BE2C (cell line): ENCODE measurements at places on chromosomes 4 and X.

DNA sequence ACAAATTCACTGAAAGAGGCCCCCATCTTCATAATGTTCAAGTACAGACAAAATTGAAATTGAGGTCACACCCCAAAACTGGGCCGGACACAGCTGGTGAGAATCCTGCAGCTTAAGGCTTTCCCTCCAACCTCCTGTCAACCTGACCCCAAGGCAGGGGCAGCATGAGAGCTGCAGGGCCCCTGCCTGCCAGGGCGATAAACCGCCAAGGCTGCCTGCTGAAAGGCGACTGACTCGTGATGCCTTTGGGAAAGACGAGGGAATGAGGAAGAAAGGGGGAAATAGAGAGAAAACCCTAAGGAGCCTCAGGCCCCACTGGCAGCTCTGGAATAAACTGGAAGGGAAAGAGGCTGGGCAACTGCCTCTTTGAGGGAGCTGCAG is 7.3 kb upstream of the IRAK1 start:
- no peak for DNase-seq

DNA sequence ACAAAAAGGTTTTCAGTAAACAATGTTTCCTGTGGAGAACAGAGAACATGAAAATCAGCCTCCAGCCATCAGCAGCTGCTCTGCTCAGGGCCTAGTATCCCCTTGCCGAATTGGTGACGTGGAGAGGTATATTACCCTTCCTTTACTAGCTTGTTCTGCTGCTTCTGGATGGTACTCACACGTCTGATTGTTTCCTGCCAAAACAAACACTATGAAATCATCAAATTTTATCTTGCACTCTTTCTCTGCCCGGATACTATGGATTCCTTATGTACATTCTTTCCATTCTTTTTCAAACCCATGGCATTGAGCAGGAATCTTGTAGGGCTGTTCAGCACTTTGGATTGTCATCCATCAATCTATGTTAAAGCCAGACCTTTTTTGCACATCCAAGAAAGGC is 18.8 kb upstream of the METAP1 start:
- DNase-seq, result no peak

GRCh38 chrX:94045724-94046123 is 371.7 kb downstream of the FAM133A start:
- no peak for DNase-seq

GRCh38 chrX:81174286-81174685 is 27.4 kb downstream of the HMGN5 start:
- no peak for DNase-seq

DNA sequence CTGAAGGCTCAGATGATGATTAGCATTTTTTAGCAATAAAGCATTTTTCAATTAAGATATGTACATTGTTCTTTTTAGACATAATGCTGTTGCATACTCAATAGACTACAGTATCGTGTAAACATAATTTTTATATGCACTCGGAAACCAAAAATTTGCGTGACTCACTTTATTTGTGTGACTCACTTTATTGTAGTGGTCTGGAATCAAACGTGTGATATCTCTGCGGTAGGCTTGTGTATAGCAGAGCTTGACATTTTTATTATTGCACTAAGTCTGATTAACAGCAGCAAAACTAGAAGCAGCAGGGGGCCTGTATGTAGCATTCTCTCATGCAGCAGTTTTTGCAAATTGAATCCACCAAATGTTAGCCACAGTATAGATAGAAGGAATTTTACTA is 119.1 kb upstream of the PRDX4 start:
- DNase-seq, result no peak

DNA sequence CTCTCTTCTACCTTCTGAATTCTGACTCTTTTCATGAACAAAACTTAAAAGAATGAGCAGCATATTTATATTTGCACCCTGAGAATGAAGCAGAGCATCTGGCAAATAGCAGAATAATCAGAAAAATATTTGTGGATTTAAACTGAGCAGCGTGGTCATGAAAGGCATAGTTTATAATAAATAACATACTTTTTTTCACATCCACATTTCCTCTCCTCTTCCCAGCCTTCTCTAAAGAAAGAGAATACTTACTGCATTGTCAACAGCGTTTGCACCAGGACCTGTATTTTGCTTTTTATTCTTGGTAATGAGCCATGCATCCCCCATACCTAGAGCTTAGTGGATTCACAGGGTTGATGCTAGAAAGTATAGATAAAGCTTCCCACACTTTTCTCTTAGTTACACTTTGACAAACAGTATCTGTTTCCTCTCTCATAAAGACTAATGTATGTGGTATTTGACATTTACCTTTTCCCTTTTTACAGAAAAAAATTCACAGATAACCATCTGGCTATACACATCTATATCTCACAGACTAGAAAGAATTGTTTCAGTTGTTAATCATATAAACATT is 131.5 kb downstream of the PRSS12 start:
- no peak for DNase-seq

DNA sequence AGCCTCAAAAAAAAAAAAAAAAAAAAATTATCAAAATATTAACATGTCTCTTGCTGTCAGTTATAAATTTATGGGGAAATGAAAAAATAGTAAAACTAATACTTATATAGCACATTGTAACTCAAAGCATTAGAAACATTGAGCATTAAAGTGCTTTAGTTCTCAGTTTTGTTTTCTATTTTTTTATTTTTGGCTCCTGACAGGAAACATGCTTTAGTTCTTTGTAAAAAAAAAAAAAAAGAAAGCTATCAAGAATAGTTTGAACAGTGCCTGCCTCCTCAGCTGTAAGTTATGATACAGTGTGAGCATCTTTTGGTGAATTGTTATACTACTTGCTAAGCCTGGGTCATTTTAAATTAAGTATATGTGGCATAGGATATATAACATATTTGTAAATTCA is 5.1 kb upstream of the CENPC start:
- no peak for DNase-seq

DNA sequence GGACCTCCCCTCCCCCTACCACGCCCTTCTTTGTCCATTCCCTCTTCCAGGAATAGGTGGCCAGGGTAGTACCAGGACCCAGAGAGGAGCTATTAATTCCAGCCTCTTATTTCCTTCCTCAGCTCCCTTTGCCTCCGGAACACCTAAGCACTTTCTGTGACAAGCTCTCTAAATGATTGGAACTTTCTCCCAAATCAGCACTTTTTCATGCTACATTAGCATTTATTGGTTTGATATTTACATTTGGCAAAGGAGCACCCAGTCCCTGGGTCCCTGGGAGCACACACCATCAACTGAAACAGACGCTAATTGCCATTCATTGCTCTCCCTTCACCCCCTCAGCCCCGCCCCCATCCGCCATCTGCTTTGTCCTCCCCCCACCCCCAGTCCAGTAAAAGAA is 182.0 kb upstream of the BCOR start:
- no peak for DNase-seq

GRCh38 chr4:125952631-125953030 is 637.9 kb downstream of the FAT4 start:
- no peak for DNase-seq

DNA sequence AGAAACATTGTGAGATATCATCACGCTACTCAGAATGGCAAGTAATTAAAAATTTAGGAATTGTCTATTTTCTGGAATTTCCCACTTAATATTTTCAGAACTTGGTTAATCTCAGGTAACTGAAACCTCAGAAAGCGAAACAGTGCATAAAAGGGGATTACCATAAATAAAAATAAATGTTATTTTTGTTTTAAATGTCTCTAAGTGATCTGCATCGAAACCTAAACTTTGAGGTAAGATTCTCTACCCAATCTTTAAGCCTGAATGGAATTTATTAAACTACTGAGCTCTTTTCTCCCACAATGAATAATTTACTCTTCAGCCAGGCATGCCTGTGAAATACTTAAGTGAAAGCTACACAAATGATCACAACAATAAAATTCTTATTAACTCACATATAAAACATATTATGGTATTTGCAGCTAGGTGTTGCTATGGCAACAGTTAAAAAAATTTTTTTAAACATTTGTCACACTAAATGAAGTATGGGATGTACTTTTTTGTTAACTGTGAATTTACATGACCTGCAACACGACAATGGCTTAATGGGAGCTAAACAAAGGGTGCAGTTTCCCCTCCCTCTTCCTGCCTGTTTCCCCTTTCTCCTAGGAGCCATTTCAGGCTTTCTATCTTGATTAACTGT is 220.2 kb upstream of the PRPS2 start:
- DNase-seq, result no peak

DNA sequence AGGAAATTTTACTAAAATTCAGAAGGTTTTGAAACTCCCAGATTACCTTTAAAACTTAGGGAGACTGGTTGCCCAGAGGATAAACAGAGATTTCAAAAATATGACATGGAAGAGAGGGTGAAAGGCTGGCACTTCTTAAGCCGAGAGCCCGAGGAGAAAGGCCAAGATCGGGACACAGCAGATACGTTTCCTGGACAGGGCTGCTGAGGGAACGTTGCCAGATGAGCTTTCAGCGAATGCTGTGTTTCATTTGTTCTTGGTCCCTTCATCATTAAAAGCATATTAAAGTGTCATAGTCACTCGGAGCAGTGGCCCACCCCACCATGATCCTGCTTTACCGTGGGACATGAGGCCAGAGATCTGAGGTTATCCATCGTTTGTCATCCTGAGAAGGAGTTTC is 37.9 kb upstream of the STOX2 start:
- DNase-seq, result no peak

DNA sequence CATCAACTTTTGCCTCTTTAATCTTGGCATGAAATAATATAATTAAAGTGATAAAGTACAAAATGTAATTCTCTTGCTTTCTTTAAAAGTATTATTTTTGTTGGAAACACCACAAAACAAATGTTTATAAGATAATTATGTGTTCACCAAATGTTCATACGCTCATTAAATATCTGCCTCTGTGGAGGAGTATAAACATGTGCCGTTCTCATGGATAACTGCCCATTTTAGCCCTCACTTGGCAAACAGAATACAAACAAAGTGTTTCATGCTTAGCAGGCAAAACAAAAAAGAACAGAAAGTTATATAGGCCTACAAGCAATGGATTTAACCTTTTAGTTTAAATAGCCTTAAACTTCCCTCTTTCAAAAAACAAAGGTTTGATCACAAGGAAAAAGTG is 800.5 kb upstream of the DIAPH2 start:
- DNase-seq, result no peak

- no peak for DNase-seq
Observed at GRCh38 chr4:54779476-54780148, 121.9 kb downstream of the KIT start.
